Testis (tissue), 5 donors: ENCODE measurements at places on chromosomes 13 and 19. TPM values are rescaled to one million over a fixed set of nuclear protein-coding genes. Genes with fewer than 3 reads are reported as not detected.

The LRRC63 gene
- total RNA-seq = 4.6 TPM

The MAMSTR gene
- total RNA-seq = 21.8 TPM

The TUBA3C gene
- total RNA-seq = 306 TPM

The ZIC2 gene
- total RNA-seq = 6.9 TPM

The KLK15 gene
- total RNA-seq = 9.0 TPM

The ZNF17 gene
- total RNA-seq = 19.8 TPM

The GGACT gene
- 18.9 TPM for total RNA-seq

The B3GNT3 gene
- 0.71 TPM for total RNA-seq

The INSL3 gene
- total RNA-seq = 39.0 TPM

The POGLUT2 gene
- total RNA-seq = 2.5 TPM

The NFIX gene
- 51.7 TPM for total RNA-seq

The FLT3LG gene
- total RNA-seq = 4.6 TPM

The NKG7 gene
- 0.63 TPM for total RNA-seq

The PROZ gene
- total RNA-seq = 0.81 TPM
